Stimulated activated CD4-positive, alpha-beta T cell treated with anti-CD3 and anti-CD28 coated beads, TNF-alpha, amount 100 ng/mL, for 48 hours (primary cell): ENCODE measurements at places on chromosomes 12 and 14.

- no peak for DNase-seq
These were observed 9.3 kb upstream of the ITGA5 start for GRCh38 chr12:54428050-54429013.

- no peak for DNase-seq
These were observed 481 bp downstream of the REC8 start for GRCh38 chr14:24172261-24172860.

DNA sequence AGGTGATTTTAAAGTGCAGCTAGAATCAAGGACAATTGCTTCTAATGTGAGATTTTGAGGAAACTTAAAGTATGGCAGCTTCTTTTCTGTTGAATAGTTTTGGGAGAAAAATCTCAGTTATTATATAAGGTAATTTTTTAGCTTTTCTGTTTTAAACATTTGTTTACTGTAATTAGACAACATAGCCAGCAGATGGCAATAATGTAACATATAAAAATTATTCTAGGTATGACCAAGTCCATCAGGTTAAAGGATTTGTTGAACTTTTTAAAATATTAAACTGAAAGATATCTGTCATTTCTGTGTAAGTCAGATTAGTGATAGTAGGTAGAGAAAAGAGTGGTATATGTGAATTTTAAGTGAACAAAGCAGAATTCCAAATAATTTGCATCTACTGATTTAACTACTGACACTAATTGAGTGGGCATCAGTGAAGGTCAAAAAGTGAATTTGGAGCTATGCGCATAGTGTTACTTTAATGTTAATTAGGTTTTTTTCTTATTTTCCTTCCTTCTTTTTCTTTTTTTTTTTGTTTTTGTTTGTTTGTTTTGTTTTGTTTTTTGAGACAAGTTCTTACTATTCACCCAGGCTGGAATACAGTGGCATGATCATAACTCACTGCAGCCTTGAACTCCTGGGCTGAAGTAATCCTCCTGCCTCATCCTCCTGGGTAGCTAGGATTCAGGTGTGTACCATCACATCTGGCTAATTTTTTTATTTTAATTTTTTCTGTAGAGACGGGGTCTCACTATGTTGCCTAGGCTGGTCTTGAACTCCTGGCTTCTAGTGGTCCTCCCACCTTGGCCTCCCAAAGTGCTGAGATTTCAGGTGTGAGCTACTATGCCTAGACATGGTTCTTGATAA, 18.6 kb downstream of the PRORP start:
- no peak for DNase-seq

GRCh38 chr12:116202433-116202832, 75.1 kb downstream of the MED13L start:
- no peak for DNase-seq

DNA sequence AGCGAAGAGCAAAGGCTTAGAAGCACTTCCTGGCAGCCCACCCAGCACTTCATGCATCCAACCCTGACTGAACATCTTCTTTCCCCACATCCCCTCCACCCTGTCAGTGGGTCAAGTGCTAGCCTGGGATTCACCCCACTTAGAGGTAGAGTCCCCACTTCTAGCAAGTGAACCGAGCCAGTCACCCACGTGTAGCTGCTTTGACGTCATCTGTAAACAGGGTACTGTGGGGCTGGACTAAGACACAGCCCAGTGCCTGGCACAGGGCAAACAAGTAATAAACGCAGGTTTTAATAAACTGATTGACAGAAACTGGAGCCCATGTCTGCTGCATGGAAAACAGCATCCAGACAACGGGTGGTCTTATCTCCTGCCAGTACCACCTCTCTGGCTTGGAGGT, 61.7 kb downstream of the ITPK1 start:
- DNase-seq, result no peak
